ENCODE measurements at places on chromosomes 1 and 21.

- DNase-seq = no peak
Measured at GRCh38 chr1:25118546-25118945, 113.8 kb downstream of the SYF2 start.

DNA sequence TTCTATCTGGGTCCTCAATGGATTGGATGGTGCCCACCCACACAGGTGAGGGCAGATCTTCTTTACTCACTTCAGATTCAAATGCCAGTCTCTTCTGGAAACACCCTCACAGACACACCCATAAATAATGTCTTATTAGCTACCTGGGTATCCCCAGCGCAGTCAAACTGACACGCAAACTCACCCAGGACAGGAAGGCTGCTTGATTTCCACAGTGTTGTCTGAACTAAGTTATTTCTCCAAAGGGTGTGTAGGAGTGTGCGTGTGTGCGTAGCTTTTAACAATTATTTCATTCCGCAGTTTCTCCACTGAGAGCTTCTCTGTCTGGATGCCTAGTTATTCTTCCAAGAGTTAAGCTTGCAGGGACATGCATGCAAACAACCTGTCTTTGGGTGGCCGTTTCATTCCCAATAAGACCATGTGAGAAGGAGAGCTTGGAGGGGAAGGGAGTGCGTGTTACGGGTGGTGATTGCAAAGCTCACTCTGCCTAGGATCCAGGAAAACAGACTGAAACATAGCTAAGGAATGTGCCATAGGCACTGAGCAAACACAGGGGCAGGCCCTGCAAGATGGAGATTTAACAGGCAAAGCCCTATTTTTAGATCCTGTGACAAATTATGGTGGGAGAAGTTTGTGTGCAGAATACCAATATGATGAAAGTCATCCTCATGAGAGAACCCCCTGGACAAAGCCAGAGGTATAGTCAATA is 269.7 kb downstream of the DYRK1A start:
- DNase-seq = no peak

- no peak for DNase-seq
Measured at GRCh38 chr1:109883248-109883955, 27.2 kb upstream of the CSF1 start.

- DNase-seq = no peak
Measured at GRCh38 chr1:86823386-86823785, 90.5 kb downstream of the SELENOF start.

- DNase-seq = peak; percentile 54
Measured at GRCh38 chr1:109185990-109186732, 27.6 kb upstream of the SARS1 start.

DNA sequence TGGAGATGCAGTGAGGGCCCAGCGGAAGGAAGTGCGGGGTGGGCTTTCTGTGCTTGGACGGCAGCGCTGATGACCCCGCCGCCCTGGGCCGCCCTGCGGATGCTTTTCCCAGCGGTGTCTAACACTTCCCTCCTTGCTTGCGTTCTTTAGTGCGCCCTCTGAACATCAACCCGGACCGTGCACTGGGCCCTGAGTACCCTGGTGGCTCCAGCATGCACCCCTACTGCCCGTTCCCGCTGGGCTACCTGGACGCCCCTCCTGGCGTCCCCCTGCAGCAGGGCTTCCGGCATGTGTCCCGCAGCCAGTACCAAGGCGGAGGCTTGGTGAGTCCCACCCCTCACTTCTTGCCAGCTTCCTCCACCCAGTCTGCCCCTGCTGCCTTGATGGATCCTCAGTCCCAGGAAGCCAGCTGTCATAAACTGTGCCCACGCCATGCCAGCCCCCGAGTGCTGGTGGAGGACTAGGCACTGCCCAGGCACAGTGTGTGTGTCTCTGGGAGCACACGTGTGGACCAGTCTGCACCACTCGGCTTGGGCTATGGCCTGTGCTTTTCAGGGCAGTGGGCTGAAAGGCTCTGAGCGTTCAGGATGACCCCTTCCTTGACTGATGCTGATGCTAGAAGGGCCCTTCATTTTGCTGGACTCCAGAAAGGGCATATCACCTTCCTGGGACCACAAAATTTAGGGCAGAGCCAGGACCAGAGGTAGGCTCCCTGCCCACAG is 2.3 kb downstream of the DMRTB1 start:
- no peak for DNase-seq

DNA sequence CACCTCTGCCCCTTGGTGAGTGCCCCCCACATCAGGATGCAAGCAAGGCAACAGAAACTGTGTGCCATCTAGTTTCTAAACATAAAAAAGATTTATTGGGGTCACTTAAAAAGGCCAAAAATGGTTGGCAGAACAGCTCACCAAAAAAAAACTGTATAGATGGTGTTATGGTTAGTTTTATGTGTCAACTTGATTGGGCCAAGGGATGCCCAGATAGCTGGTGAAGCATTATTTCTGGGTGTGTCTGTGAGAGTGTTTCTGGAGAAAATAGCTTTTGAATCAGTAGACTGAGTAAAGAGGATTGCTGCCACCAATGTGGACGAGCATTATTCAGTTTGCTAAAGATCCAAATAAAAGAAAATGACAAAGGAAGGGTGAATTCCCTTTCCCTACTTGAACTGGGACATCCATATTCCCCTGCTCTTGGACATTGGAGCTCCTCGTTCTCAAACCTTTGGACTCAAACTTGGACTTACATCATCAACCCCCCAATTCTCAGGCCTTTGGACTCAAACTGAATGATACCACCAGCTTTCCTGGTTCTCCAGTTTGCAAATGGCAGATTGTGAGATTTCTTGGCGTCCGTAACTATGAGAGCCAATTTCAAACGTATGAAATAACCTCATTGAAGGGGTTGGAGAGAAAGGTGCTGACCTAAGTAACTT is 16.9 kb downstream of the CAPN9 start:
- DNase-seq = no peak

DNA sequence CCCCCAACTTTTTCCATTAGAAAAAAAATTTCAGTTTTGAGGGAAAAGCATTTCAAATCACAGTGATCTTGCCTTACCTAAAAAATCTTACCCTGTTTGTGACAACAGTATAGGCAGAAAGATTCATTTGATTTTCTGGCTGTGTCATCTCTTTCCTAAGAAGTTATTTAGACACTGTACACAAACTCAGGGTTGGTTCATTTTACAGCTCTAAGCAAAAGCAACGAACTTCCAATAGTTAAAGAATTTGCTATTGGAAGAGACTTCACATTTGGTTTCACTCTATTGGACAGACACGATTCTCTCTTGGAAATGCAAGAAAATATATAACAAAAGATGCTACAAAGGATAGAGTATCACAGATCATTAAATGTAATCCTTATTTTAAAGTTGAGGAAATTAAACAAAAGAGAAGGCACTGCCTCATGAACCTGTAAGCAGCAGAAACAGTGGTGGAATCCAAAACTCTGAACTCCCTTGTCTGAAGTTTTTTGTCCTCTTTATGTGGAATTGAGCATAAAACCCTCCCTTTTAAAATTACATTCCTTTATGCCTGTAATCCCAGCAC is 20.8 kb downstream of the EYA3 start:
- no peak for DNase-seq

- DNase-seq = no peak
Measured at GRCh38 chr1:22281521-22282363, 138.8 kb upstream of the WNT4 start.

DNA sequence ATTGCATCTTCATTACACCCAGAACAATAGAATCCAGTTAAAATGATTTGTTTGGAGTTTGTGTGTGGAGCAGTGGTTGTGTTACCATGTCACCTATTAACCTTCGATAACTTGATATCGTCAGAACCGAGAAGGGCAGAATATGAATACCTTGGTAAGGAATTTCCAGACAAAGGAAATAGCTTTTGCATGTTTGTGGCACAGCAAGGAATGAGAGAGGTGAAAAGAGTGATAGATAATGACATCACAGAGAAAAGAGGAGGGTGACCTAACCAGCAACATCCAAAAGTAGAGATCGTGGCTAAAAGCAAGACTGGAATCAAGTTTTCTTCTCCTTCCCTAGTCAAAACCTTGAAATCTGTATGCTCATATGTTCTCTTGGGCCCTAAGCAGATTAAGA is 244.6 kb upstream of the NEGR1 start:
- DNase-seq = no peak

GRCh38 chr21:15781986-15782385 is 52.2 kb downstream of the USP25 start:
- no peak for DNase-seq

DNA sequence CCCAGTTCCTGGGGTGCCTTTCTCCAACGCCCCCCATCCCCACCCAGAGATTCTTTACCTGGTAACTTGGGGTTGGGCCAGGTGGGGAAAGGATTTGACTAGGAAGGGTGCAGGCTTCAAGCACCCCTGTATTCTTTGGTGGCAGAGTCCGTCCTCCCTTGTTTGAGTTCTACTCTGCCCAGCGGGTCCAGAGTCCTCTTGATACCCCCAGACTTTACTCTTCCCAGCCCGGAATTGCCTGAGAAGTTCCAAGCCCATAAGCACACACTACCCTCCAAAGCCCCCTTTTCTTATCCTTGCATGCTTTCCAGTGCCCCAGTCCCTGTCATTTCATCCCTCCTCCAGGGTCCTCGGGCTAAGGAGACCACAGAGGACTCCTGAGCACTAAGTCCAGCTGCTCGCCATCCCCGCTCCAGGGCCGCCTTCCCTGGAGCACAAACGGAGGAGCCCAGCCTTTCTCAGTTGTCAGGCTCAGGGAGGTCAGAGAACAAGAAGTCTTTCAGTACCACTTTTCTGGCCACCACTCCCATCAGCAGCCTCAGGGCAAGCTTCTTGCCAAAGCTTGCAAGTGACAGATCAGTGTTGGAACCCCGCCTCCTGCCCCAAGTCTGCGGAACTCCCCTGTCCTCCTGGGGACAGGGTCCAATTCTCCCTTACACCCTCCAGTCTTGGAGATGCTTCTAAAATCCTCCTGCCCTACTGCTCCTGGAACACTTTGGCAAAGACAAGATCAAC is 12.2 kb downstream of the SLC45A3 start:
- DNase-seq = no peak

DNA sequence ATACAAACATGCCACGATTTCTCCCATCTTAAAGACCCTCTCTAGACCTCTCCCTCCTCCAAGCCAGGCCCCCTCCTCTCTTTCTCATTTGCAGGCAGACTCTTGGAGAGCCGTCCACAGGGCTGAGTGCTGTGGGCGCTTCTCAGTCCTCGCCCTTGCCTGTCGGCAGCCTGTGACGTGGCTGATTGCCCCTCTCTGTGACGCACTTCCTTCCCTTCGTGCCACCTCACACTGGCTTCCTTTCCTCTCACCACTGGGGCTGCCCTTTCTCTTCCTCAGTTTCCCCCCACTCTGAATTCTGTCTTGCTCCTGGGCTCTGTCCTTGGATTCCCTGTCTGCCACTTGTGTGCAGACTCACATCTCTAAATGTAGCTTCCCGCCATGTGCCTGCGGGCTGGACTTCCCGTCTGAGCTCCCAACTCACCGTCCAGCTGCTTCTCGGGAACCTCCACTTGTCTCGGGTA is 227.2 kb downstream of the CAMTA1 start:
- DNase-seq = no peak

- no peak for DNase-seq
Measured at GRCh38 chr1:89974696-89975470, 20.0 kb upstream of the ZNF326 start.

Data from NCI-H510A (cell line).